ENCODE measurements at places on chromosomes 4 and X.

GRCh38 chr4:73250642-73251041 lies 8.0 kb downstream of the ANKRD17 start:
- DNase-seq = no peak

- DNase-seq = no peak
These were observed 4.6 kb downstream of the TCEAL9 start for GRCh38 chrX:103360916-103361315.

- no peak for DNase-seq
These were observed 168.5 kb upstream of the MXRA5 start for GRCh38 chrX:3514996-3515395.

DNA sequence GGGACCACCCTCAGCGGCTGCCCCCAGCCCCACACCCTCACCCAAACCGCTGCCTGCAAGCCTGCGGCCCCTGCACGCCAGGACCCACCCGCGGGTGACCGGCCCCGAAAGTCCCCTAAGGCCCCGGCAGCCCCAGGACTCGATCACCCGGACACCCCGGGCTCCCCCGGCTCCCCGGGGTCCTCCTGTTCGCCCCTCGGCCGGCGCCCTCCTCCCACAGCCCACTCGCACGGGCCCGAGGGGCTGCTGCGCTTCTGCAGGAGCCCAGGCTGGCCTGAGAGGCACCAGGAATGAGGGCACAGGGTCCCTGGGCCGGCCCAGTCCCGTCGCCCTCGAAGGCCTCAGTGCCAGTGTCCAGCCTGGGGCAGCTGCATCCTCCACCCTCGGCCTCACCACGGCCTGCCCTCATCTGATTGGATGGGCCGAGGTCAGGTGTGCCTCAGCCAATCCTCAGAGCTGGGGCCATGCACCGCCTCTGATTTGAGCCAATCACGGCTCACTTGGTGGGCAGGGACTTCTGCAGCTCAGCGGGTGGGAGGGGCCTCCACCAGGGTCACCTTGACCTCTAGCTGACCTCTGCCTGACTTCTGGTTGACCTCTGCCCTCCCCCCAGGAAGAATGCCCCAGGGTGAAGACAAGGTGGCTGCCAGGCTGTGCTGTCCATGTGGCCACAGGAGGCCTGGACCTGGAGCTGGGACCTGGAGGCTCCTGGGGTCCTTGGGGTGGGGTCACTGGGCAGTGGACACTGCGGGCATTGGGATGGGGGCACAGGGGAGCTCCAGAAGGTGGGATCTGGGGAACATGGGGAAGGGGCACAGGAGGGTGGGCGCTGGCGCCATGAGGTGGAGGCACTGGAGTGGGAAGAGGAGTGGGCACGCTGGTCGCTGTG lies 97.6 kb upstream of the NKX1-1 start:
- peak; percentile 41 for DNase-seq

GRCh38 chrX:20218836-20219505 lies 47.7 kb downstream of the RPS6KA3 start:
- no peak for DNase-seq

DNA sequence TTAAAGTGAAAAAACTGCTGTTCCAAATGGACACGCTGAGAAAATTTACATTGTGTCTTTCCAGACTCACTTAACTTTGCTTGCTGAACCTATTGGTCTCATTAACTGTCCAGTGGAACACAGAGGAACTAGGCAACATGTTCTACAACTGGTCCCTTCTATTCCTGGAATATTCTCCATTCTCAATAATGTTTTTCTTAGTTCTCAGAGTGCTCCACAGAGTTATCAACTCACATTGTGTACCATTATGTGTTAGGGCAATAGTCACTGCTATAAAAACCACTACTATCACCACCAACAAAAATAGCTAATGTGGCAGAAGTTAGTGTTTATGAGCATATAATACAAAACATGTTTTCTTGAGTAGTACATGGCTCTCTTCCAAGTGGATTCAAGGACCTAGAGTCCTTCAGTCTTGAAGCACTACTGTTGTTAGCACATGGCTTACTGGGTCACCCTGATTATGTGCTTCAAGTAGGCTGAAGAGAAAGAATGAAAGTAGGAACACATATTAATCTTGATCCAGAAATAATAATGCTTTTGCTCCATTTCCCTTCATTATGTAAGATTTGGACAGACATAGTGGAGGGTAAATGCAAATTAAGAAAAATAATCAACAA lies 865.3 kb upstream of the HS3ST1 start:
- DNase-seq = no peak

GRCh38 chr4:143438710-143439109 lies 74.8 kb upstream of the SMARCA5 start:
- no peak for DNase-seq

GRCh38 chrX:13365161-13365560 lies 45.3 kb upstream of the ATXN3L start:
- no peak for DNase-seq

DNA sequence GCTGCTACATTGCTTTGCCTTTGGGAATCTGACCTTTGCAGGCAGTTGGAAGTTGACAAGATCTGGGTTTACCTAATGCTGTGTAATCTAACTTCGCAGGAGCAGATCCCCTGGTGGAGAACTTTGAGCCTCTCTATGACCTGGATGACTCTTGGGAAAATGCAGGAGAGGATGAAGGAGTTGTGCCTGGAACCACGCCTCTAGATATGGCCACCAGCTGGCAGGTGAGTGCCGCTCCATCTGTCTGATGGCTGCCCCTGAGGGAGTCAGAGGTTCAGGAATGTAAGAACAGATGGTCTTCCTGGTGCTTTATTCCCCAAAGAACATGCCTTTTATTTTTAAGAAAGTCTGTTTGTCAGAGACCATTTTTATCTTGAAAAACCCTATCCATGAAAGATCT lies 109.3 kb downstream of the NFKB1 start:
- no peak for DNase-seq

DNA sequence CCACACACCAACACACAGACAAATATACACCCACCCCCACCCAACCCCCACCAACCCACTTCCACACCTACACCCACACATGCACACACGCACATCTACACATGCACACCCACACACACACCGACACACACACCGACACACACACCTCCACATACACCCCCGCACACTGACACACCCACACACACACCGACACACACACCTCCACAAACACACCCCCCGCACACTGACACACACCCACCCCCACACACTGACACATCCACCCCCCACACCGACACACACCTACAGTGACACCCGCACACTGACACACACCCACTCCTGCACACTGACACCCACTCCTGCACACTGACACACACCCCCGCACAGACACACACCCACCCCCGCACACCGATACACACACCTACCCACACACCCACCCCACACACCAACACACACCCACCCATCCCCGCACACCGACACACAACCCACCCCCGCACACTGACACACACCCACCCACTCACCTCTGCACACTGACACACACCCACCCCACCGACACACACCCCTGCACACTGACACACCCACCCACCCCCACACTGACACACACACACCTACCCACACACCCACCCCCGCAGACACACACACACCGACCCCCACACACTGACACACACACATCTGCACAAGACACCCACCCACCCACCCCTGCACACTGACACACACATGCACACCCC lies 31.1 kb downstream of the FGFRL1 start:
- DNase-seq = no peak

- DNase-seq = peak; percentile 58
These were observed 553 bp downstream of the SEPTIN6 start for GRCh38 chrX:119692191-119693039.

DNA sequence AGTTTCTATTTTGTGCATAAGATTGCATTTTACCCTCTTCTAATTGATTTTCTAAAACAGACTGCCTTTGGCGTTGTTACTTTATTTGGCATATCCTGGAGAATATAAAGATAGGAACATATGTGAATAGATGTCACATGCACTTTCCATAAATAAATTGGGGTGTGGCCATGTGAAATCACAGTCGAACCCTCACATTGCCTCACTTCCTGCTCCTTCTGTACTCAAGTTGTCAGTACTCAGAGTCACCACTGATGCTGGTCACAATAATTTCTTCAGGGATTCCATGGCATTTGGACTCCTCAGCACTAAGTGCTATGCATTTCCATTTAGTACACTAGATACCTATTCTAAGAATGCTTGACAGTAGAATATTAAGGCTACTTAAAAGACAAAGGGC lies 1.4 kb upstream of the EMCN start:
- DNase-seq = no peak

Measured in ecto neural progenitor cell (in vitro differentiated cells).